ENCODE measurements at places on chromosomes 6 and 20. TPM values are rescaled to one million over a fixed set of nuclear protein-coding genes. Genes with fewer than 3 reads are reported as not detected.

Gene MLN
- not detected for total RNA-seq

Gene SLC26A8
- 0.27 TPM for total RNA-seq

DNA sequence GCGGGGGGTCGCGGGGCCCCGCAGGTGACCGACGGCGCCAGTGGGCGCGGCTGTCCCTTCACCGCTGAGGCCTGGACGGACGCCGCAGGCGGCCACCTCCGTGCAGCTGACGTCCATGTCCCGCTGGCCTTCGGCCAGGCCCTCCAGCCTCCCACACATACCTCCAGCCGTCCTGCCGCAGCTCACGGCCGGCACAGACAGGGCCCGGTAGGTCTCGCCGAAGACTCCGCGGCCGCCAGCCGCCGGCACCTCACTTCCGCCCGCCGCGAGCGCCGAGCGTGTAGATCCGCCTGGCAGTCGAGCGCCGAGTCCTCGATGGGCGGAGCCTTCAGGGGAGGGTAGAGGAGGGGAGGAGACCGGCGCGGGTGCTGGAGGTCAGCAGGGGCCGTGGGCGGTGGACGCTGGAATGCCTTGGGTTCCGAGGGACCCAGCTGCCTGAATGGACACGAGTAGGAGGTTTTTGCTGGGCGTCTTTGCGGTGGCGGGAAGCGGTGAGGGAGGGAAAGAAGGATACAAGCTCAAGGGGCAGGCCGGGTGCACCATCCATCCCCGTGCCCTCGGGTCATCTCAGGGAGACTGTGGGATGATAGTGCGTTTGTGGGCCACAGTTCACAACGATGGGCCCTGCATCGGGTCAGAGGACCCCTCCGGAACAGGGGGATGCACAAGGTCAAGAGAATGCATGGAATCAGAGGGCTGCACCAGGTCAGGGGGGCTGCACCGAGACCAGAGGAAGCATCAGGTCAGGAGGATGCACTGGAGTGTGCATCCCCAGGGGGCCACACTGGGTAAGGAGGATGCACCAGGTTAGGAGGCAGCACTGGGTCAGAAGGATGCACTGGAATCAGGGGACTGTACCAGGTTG, at the start of gene EXOC2:
Gene EXOC2 (minus strand): TSS at position 282 of the 865 bp plus-strand sequence. CDS start 55,321 bp downstream, outside the sequence.
- peak; percentile 81 for DNase-seq

GRCh38 chr6:110654096-110654820, 161.0 kb downstream of the CDK19 start:
- DNase-seq, result no peak

DNA sequence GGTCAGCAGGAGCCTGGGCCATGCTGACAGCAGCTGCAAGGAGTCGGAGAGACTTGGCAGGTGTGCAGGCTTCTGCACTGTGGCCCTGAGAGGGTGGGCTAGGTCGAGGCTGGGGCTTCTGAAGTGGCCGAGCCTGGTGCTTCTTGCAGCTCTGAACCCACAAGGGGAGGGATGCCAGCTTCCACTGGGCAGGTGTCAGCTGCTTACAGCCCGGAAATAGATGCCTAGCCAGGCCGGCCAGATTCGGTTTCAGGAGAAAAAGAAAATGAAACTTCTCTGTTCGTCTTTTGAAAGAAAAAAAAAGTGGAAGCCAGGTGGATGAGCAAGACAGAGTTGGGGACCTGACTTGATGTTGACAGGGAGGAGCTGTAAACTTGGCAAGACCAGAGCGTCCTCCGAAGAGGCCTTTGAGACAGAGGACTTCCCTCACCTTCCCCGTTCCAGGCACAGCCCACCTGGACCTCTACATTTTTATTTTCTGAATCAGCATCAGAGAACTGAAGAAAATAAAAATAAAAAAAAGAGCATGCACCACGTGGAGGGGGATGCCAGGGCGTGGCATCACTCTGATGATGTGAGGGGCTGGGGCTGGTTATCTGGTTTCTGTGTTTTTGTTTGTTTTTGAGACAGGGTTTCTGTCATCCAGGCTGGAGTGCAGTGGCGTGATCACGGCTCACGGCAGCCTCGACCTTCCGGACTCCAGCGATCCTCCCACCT, at the start of gene ZBP1:
Gene ZBP1 (minus strand): TSS at position 153 of the 717 bp plus-strand sequence. CDS start 131 bp downstream, at position 22.
- peak; percentile 54 for DNase-seq

DNA sequence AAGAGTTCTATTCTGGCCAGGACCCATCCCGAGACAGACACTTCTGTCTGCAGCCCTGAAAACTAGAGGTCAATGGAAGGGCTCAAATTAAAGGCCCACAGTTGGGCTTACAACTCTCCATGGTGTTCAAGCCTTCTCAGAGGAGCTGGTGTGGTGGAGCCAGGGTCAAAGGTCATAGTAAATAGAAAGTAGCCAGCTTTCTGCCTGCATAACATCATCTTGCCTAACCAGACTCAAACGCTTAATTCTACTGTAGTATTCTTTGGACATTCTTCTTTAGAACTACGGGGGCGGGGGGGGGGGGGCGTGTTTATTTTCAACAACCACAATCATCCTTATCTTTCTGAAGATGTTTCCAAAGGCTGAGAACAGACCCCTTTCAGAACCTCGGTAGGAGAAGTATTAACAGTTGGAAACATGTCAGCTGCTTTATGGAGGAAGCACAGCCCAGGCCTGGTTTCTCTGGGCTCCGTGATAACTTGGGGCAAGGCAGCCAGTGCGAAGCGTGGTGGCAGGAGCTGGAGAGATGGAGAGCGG, 1.5 kb upstream of the RREB1 start:
- no peak for DNase-seq
